Activated CD8-positive, alpha-beta memory T cell treated with anti-CD3 and anti-CD28 coated beads for 48 hours (primary cell): ENCODE measurements at places on chromosomes 12 and 14.

GRCh38 chr12:86265329-86265695 is 9.1 kb upstream of the MGAT4C start:
- no peak for DNase-seq

DNA sequence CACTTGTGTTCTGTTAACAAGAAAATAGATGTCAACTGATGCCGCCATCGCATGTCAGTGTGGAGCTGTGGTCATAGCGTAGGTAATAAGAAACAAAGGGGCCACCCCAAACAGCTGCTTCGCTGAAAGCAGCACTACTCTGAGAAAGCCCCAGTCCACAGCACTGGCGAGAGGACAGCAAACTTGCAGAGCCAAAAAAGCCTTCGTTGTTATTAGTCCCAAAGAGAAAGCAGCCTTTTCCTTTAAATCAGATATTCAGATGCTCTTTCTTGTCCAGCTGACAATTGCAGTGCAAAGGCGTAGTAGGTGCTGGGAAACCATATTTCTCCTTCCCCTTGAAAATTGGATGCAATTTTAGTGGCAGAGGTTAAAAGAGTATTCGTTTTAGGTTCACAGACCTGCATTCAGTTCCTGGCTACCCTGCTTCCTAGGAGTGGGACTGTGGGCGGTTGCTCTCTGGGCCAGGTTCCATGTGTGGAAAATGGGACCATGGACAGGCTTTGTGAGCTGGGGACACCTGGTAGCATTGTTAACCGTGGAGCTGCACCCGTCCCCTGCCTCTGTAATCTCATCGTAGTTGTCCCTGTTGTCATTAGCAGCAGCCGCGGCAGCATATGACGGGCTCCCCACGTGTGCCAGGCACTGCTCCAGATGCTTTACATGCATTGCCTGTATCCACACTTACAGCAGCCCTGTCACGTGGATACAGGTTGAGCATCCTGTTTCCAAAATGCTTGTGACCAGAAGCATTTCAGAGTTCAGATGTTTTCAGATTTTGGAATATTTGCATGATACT is 54.2 kb downstream of the ELK3 start:
- DNase-seq, result no peak

DNA sequence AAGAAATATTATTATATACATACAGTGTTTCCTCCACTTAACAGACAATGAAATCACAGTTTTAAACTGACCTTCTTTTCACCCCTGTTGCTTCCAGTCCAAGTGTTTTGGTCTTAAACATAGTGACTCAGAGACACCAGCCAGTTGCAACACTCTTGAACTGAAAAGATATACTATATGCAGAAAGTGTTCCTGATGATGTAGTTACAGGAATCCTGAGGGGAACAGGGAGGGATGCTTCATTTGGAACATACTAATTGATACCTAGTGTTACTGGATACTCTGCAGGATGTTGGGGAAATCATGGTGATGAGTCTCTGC is 420.8 kb downstream of the CCDC91 start:
- no peak for DNase-seq

GRCh38 chr14:92088494-92088893 is 17.9 kb downstream of the ATXN3 start:
- DNase-seq, result no peak

DNA sequence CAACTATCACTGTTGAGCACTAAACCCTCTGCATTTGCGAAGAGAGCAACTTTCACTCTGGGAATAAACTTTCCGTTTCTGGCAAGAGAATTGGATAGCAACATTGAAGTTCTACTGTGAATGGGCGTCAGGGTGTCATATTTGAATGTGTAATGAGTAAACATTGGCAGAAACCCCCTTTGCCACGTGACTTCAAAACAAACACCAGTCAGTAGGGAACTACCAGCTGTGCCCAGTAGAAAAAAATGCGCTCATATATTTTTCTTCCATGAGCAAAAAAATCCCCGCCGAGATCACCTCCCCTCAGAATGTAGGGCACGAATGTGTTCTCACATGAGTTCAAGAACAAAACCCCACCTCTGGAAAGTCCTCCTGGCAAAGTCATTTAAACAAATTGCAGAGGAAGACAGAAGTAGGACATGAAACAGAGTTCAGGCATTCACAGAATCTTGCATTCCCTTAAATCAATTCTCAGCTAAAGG is 80.6 kb downstream of the BTG1 start:
- no peak for DNase-seq

- DNase-seq, result no peak
These were observed 6.6 kb upstream of the CYP46A1 start for GRCh38 chr14:99677231-99678140.

GRCh38 chr12:120071493-120072020 is 45.0 kb downstream of the RAB35 start:
- DNase-seq, result no peak

DNA sequence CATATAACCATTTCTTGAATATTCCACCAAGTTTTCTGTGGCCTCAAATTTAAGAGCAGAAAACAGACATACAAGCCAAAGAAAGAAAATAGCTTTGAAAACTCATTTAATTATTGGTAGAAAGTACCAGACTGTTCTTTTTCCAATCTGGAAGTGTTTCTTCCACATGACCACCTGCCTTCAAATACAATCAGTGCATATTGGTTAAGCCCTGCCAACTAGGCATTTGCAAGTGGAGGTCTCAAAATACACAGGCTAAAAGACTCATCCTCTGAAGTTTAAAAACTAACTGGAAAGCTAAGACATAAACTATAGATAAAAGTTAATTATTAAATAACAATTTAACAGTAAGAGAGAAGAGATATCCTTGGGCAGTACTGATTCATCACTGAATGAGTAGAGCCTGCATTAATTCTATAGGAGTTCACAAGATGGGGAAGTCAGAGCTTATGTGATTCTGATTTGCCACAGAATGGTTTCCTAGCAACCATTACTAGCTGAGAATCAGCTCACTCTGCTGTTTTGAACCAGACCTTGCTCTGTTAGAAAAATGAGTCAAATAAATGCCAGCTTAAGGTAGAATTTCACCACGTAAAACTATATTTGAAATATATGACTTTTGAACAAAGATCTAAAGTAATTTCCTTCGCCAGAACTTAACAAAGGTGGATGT is 433.8 kb downstream of the FUT8 start:
- no peak for DNase-seq

DNA sequence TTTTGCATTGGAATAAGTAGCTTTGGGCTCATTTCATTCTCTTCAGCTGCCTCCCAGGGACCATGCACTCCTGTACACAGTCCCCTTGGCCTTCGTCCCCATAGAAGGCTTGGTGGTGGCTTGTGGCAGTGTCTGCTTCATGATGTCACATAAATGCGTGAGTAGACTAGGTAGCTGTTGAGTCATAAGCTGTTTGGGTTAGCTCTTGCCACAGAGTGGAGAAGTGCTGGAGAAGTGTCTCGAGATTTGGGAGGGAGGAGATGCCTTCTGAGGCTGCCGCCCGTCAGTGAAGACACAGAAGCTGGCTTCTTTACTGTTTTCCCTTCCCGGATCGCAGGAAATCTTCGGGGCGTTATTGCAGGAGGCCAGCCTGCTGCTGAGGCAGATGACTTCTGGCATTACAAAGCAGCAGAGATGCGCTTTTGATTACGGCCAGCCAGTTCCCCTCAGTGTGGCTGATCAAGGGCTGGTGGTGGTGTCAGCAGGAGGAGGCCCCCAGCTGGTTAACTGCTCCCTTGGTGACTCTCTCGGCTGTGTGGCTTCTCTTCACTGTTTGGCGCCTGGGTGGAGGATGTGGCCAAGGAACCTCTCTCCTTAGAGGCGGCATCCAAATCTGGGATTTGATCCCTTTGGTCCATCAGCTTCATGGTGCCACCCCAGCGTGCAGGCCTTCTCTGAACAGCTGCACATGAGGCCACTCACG is 67.6 kb downstream of the AACS start:
- DNase-seq, result no peak
